ENCODE measurements at places on chromosomes 7 and 10. TPM values are rescaled to one million over a fixed set of nuclear protein-coding genes. Genes with fewer than 3 reads are reported as not detected.

GRCh38 chr7:30422922-30423321 is 55.7 kb downstream of the NOD1 start:
- DNase-seq, result no peak

- DNase-seq, result no peak
Measured at GRCh38 chr7:38177621-38178003, 433 bp upstream of the STARD3NL start.

- DNase-seq, result no peak
Measured at GRCh38 chr7:147923841-147924240, 666.7 kb upstream of the C7orf33 start.

DNA sequence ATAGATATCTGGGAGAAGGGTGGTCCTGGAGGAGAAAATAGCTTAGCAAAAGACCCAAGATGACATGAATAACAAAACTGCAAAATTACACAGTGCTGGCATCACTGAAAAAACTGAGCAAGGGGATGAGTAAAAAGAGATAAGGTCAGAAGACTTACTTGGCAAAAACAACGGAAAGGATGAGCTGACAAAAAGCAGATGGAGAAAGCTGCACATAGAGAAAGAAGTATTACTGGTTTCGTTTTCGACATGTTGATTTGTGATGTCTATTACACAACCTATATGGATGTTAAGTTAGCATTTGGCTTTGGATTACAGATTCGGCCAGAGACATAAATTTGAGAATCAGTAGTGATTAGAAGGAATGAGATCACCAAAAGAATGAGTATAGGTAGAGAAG is 132.1 kb downstream of the MACC1 start:
- no peak for DNase-seq

GCK gene
- not detected for total RNA-seq
